RPMI7951 (cell line): ENCODE measurements at places on chromosomes 7 and 10.

- DNase-seq = peak; percentile 31
Observed at GRCh38 chr7:4830176-4830575, 31.7 kb downstream of the PAPOLB start.

DNA sequence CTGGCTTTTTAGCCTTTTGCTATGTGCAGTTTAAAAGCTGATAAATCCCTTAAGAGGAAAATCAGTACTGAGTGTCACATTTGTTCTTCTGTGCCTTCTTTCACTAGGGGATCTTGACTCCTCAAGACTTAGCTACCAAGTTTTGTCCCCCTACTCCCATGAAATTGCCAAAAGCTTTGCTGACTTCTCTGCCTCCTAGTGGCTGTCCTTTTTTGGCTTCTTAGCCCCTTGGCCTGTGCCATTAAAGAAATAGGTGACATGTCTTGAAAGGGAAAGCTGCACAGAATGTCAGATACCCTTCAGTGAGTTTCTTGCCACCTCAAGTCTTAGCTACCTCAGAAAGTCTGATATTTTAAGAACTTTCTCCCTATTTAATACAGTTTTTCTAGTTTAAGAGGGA, 10.5 kb downstream of the MKLN1 start:
- DNase-seq = no peak

- DNase-seq = peak; percentile 55
Observed at GRCh38 chr7:17406738-17407137, 108.3 kb downstream of the AHR start.

DNA sequence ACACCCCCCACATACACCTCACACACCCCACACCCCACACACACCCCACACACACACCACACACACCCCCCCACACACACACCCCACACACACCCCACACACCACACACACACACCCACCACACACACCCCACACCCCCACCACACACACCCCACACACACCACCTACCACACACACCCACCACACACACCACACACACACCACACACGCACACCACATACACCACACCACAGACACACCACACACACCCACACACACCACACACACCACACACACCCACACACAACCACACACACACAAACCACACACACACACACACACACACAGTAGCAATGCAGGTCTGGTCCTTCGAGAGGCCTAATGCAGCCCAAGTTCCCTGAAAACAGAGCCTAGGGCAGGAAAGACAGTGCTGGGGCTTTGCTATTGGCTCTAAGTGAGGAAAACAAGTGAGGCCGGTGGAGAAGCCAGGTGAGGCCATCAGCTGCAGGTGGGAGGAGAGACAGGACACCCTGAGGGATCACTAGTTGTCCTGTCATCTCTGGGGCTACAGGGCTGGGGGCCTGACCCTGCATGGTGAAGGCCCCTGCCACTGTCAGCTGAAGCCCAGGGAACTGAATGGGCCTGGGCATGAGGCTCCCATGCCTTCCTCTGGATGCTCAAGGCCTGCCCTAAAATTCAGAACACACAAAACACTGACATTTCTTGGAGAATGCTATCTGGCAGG, 92.6 kb downstream of the CYTH3 start:
- DNase-seq = no peak

GRCh38 chr7:112484671-112485167, 3.9 kb downstream of the LSMEM1 start:
- DNase-seq = peak; percentile 99

DNA sequence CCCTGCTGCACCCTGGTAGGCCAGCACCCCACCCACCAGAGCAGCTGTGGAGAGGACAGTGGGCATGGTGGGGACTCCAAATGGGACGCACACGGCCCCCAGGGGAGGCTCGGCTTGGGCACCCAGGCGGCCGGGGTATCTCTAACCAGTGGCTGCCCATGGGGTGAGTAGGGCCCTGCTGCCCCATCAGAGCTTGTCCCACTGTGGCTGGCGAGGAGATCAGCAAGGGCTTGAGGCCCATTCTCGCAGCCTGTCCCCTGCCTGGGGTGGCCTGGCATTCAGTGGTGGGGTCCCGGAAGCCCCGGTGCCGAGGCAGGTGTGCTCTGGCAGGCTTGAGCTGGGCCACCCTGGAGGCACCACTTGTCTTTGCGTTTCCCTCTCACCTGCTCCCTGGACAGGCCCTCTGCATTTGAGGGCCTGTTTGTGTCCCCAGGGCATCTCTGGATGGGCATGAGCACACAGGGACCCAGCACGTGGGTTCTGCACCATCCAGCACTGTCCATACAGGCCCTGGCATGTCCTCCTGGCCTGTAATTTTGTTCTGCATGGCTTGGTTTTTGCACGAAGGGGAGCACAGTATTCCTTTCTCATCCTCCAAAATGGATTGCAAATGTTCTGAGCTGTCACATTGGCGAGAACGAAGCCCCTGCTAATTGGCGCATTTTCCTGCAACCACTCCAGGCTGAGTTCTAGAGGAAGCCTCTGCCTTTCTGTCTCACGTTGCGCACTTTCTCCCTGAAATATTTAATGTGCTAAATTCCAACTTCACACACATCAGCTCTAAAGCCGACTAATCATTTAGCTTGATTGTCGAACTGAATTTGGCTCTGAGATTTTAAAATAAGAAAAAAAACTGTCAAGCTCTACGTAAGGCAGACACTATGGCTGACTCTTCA, 27.2 kb downstream of the PWWP2B start:
- DNase-seq = no peak

DNA sequence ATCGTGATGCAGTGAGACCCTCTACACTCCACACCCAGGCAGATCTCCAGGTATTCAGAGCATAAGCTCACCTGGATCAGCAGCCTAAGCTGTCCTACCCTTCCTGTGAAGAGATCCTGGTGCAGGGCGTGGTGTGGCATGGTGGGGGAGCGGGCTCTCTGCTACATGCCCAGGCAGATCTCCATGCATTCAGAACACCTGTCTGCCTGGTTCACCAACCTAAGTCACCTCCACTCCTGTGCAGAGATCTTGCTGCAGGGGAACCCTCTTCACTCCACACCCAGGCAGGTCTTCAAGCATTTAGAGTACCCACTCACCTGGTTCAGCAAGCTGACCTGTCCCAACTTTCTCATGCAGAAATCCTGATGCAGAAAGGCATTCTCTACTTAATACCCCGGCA, 394.4 kb upstream of the SEMA3A start:
- no peak for DNase-seq

DNA sequence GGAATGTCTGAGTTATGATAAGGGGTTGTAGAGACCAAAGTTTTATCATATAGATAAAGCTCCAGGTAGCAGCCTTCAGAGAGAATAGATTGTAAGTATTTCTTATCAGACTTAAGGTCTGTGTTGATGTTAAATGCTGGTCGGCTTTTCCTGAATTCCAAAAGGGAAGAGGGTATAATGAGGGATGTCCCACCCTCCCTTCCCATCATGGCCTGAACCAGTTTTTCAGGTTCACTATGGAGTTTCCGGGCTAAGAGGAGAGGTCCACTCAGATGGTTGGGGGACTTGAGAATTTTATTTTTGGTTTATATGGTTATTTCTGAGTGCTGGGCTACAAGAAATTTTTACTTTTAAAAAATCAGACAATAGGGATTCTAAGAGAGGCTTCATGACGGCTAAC, 45.2 kb downstream of the HERPUD2 start:
- DNase-seq = no peak

DNA sequence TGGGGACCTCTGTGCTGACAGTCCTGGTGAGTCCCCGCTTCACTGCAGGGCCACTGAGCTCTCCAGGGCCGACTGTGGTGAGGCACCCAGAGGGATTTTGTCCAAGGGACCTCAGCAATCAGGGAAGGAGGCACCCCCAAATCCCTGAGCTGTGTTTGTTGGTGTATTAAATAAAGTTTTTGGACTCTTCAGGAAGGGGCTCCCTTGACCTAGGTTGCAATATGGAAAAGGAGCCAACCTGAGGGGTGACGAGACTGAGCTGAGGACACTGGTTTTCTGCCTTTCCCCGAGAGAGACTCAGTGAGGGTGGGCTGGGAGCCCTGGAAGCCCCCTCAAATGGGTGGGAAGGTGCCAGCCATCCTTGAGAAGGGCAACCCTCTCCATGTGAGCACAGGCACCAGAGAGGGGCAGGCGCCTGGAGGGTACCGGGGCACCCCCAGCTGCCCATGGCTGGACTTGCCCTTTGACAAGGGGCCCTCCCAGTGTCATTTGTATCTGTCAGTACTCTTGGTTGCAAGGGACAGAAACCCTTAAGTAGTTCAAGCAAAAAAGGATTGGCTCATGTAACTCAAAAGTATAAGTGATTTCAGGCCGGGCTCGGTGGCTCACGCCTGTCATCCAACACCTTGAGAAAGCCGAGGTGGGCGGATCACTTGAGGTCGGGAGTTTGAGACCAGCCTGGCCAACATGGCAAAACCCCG, 72.8 kb downstream of the C10orf105 start:
- DNase-seq = no peak

DNA sequence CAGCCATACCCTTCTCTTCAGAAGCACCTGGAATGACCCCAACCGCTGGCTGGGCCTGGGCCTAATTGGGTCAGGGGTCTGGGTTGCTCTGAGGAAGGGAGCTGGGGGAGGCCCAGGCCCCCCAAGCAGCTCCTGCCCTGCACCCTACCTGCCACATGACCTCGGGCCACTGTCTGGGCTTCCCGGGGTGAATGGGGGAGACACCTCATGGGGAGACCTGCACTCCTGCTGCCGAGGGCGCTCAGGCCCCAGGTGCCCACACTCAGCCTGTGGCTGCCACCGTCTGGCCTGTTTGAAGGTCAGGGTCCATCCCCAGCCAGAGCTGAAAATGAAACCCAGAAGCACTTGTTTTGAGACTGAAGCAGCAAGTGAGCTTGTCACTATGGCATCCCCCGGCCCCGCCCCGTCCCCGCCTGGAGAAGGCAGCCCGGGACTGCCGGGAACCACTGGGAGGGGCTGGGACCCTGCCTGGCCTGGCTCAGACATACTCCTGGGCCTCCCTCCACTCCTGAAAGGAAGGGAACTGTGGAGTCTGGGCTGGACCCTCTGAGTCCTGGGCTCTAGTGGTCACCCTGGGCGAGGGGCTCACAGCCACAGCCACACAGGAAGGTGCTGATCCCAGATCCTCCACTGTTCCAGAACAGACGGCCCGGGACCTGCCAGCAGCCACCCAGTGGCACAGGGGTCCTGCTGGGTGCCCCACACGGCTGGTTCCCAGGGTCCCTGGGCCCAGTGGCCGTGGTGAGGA, 7.4 kb upstream of the MICALL2 start:
- DNase-seq = peak; percentile 63

DNA sequence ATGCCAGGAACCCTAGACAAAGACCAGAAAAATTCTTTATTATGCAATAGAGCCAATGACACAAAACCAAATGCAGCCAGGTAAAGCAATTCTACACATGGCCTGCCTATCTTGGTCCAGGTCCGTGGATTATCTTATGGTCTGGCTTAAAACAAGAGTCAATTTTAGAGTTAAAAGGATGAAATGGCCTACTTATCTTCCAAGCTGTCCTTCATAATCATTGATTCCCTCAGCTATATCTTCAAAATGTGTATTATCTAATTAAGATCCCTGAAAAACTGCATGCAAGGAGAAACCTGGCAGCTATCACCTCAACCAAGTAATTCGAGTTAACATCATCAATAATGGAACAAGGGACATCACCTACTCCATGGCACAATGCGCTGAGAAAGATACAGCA, 479.4 kb upstream of the NRP1 start:
- no peak for DNase-seq

DNA sequence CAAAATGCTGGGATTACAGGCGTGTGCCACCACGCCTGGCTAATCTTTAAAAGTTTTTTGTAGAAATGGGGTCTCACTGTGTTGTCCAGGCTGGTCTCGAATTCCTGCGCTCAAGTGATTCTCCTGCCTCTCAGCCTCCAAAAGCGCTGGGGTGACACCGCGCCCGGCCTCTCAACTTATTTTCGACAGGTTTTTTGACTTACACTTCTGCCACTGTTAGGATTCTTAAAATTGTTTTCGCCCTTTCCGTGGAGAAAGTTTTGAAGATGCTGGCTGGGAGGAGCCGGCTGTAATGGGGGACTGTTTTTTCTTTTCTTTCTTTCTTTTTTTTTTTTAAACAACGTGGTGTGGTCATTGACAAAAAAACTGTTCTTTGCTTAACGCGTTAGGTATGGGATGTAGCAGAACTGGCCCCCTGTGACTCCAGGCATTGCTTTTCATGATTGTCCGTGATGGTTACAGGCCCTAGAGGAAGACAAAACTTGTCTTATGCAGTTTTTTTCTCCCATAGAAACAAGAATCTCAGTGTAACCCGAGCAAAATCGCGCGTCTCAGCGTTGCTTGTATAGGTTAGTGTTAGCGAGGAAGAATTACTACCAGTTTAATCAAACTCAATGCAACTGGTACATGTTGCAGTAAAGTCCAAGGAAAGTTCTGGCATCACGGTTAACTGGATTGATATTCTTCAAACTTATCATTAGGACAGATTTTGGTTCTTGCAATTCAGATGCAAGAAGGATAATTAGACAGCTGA, 72.2 kb downstream of the DAGLB start:
- peak; percentile 45 for DNase-seq

DNA sequence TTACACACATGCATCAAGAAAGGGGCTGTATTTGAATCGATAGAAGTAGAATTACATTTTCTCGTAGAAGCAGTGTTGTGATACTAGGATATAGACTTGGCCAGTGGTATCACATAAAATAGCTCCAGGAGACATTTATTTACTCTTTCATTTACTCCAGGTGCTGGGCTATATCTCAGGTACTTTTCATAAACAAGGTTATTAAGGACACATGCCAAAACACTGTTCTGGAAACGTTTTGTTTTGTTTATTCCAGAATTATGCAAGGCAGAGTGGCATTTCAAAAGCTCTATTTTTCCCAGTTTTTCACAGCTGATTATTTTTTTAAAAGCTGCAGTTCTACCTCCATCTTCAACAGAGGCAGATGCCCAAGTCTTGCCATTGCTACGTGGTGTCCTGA, 37.8 kb upstream of the SEC61G start:
- DNase-seq = no peak

DNA sequence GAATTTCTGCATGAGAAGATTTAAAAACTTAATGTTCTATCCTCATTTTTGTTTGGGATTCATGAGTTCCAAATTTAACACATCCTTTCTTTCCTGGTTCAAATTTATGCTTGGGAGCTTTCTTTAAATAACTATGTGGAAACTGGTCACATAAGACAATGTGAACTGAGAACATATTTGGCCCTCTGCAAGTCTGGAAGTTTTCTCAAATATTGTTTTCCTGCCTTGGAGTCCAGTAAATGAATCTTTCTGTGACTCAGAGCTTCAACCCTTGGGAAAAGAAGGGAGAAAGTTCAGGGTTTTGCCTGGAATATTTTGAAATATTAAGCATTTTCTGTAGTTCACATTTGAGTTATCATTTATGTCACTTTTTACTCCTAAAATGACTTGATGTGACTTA, 559.0 kb upstream of the NRP1 start:
- no peak for DNase-seq

DNA sequence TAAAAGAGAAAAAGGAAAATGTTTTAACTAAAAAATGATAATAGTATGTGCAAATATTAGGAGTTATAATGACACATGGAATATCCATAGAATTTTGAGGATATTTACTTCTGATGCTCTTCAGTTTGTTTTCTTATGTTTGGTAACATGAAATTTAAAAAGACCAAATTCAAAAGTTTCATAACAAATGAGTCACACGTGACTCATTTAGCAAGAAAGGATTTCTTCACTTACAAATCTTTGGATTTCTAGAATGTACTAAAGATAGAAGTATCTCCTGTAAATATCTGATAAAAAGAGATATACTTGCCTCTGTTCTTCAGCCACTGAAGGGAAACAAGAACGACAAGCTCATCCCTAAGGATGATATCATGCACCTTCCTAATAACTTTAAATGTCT, 774.5 kb upstream of the LRRTM3 start:
- no peak for DNase-seq
